NCI-H524 (cell line): ENCODE measurements at places on chromosomes 5 and 9.

- no peak for DNase-seq
Observed at GRCh38 chr5:143124593-143124992, 278.9 kb downstream of the NR3C1 start.

GRCh38 chr5:88679638-88680037, 203.3 kb downstream of the MEF2C start:
- DNase-seq: no peak

- DNase-seq: no peak
Observed at GRCh38 chr5:154841273-154841661, 9.1 kb downstream of the FAXDC2 start.

DNA sequence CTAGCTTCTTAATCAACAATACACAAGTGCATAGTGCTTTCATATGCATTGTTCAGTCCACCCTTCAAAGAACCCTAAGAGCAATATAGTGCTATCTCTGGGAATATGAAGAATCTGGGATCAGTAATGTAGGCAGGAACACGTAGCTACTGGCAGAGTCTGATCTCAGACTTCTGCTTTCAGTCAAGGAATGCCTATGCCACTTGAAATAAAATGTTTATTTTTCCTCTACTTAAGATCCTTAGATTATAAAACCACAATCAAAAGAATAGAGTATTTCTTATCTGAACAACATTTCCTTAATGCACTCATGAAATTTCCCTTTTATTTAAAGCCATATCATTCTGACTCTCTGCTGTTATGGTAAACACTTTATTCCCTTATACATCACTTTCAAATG, 1407.8 kb upstream of the C9orf72 start:
- no peak for DNase-seq

DNA sequence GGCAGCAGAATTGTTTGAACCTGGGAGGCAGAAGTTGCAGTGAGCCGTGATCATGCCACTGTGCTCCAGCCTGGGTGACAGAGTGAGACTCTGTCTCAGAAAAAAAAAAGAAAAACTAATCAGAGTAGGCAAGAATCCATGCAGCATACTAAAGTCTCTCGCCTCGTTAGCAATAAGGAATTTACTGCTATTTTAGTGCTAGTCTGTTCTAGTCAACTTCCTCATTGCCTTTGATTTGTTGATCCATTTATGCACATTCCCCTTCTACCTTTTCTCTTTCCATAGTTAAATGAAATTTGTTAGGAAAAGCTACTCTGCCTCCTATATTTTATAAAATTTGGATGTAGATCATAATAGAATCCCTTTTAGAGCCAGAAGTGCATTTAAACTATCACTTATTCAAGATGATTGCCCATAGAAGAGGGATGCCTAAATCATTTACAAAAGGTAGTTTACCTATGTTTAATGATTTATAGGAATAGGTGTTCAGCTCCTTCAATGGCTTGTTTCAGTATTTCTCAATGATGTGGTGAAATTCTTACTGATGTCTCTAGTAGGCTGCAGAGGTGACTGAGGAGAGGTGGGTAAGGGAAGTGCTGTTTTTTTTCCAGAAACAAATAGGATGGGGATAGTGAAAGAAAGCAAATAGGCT, 1.9 kb downstream of the LRRC19 start:
- no peak for DNase-seq

GRCh38 chr5:81749561-81750307, 1.2 kb downstream of the SSBP2 start:
- DNase-seq: peak; percentile 20

GRCh38 chr9:89474939-89475338, 23.0 kb downstream of the SEMA4D start:
- no peak for DNase-seq

GRCh38 chr5:59069438-59070079, 486.7 kb downstream of the RAB3C start:
- DNase-seq: peak; percentile 39

DNA sequence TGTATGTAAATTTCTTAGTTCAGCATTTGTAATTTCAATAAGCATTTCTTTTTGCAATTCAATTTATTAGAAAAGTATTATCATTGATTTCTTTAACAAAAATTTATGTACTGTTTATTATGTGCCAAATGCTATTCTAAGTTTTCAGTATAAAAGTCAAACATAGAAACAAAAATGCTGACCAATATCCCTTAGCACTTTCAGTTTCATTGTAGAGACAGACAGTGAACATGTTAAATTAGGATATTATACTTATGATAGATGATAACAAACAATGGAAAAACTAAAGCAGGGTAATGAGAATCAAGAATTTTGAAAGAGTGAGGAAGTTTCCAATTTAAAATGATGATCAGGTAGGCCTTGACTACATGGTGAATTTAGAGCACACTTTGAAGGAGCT, 1106.0 kb downstream of the TAF11L14 start:
- no peak for DNase-seq

- DNase-seq: no peak
Observed at GRCh38 chr9:109409773-109410397, 88.2 kb downstream of the PTPN3 start.

DNA sequence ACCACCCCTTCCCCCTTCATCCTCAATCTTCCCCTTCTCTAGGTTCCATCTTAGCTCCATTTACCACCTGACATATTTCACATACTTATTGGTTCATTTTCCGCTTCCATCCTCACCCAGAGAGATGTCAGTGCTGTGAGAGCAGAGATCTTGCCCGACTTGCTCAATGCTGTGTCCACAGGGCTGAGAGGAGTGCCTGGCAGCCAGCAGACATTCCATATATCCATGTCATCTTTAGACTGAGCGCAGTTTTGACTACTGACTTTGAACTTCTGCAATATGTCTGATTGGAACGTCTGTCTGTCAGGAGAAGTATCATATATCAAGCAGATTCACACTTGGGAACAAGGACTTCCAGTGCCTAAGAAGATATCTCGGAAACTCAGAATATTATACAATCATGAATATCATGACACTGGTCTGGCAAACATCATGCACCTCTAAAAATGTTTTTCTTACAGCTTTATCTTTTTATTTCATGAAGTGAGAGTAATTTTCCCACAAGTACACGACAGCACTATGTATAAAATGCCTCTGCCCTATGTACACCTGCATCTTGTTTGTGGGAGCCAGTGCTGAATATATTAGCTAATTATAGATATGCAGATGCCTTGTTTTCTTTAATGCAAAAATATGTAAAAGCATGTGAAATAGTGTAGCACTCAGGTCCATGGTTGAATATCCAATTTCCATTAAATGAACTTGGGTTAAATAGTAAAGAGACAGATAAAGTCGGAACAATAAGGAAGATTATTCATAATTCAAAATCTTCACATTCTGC, 454.0 kb upstream of the DAP start:
- no peak for DNase-seq

GRCh38 chr5:14439087-14439871, 142.3 kb upstream of the OTULINL start:
- DNase-seq: no peak

DNA sequence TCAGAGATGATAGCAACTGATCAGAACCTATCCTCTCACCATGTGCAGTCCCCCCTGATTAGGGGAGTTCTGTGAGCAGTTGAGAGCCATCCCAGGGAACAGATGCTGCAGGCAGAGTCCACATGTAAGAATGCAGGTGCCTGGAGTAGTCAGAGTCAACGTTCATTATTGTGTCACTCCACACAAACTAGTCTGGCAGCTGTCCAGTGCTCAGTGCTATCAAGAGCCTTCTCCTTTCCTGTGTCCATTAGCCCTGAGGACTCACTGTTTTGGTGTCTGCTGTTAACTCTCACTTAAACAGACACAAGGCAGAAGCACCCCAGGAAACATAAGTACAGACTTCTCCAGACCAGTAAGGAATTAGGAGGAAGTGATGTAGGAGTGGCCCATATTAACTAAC, 2.5 kb downstream of the SH3TC2 start:
- peak; percentile 5 for DNase-seq

DNA sequence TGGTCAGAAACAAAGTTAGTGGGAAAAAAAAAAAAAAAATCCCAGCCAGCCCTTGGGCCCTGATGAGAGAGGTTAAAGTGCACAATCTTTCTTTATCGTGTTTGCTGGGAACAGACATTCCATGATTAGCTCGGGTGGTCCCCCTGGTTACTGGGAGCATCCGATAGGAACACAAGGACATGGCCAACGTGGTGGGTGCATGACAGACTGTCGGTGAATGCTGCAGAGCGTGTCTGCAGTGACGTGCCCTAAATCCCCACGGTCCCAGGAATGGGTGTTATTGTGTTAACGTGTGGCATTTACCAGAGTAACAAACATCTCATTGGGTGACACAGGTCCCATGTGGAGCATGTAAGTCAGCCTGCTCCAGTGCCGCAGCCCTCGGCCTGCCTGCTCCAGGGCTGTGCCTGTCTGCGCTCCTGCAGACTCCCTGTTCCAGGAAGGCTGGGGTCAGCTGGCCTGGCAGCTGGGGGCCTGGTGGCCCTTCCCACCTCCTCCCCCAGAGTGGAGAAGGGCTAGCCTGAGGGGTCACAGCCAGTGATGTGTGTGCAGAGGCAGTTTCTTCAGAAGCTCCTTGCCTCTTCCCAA, 34.3 kb upstream of the TBC1D2 start:
- no peak for DNase-seq

- DNase-seq: no peak
Observed at GRCh38 chr9:108837530-108837929, 18.3 kb downstream of the ACTL7B start.

DNA sequence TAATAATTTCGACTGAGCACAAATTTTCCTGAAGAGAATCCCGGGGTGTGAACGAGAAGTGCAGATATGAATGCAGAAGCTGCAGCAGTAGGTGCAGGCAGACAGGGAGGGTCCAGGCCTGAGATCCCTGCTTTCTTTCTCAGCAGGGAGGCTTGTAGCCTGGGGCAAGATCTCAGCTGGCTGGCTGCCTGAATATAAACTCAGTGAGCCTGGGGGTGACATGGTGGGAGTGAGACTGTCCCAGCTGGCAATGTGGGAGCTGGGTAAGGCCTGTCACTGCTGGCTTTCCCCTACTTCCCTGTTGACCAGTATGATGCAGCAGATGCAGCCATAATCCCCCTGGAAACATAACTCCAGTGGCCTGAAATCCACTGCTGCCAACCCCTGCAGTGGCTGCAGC, 325.2 kb downstream of the CETN3 start:
- DNase-seq: no peak

DNA sequence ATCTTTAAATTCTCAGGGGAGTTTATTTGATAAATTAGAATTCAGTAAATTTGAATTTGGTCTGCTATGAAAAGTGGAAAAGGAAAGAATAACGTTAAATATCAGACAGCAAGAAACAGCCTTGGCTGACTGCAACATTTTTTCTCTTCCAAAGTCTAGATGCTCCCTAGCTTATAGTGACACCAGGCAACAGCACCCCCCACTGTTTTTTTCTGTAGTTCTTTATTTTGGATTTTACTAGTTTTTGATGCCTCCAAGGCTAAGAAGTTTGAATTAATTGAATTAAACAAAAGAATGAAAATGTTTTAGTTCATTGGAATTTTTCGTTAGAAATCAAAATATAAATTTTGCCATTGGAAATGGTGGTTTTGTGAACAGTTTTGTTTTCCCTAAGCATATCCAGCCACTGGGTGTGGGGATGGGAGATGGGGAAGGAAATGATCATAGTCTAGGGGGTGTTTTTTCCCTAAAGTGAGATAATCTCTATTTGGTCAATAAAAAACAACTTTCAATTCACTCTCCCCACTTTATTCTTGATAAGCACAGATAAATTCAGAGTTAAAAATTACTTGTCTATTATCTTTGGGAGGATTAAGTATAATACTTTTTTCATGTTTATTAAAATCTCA, 199.3 kb upstream of the CD180 start:
- DNase-seq: no peak

- no peak for DNase-seq
Observed at GRCh38 chr9:16155878-16156277, 603.0 kb downstream of the CCDC171 start.

DNA sequence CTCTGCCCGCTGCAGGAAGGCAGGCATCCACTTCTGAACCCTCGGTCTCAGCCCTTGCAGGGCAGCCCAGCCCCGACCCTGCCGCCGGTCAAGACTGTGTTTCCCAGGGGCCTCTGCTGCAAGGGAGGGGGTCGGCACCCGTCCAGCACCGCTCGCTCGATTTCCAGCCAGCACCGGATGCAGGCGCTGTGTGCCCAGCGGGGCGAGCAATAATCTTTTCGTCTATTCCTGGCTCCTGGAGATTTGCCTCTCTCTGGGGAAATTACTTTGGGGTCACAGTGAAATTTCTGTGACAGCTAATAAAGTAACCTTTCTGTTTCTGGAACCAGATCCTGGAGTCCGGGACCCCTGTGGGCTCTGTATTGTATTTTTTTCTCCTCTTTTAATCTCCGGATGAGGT, 155.3 kb downstream of the COL23A1 start:
- DNase-seq: no peak

DNA sequence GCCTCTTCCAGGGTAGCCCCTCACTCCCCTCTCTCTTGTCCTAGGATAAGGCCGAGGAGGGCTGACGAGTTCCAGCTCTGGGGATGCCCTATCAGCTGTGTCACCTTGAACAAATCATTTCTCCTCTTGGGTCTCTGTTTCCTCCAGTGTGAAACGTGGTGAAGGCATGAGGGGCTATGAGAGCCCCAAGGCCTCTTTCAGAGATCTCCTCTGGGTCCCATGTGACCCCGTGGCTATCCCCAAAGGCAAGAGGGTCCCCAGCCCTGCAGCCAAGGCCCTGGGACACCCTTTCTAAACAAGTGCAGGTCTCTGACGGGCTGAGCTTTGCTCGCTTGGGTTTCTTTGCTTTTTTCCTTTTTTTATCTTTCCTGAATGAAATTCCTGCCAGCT, 25.5 kb upstream of the SPTLC1 start:
- no peak for DNase-seq

GRCh38 chr5:134777366-134777765, 18.8 kb downstream of the DDX46 start:
- DNase-seq: no peak

- DNase-seq: no peak
Observed at GRCh38 chr9:38686933-38687332, 33.0 kb downstream of the FAM240B start.

DNA sequence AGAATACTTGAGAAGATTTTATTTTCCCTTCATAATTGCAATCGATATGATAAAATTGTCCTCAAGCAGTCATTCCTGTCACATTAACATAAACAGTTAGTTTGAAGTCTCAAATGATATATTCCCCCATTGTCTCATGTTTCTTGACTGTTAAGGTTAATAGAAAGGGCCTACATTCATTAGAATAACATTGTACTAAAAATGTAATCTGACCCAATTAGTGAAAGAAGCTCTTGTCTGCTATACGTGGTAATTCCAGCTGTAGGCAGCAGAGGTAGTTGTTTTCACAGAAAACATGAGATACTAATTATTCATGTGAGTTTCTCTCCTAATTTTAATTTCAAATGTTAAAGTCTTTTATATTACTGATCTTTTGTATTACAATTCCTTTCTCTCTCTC, 25.9 kb upstream of the AP3B1 start:
- DNase-seq: no peak

- no peak for DNase-seq
Observed at GRCh38 chr5:118791926-118792734, 196.2 kb downstream of the DTWD2 start.
